ENCODE measurements at places on chromosomes 11 and 22.

DNA sequence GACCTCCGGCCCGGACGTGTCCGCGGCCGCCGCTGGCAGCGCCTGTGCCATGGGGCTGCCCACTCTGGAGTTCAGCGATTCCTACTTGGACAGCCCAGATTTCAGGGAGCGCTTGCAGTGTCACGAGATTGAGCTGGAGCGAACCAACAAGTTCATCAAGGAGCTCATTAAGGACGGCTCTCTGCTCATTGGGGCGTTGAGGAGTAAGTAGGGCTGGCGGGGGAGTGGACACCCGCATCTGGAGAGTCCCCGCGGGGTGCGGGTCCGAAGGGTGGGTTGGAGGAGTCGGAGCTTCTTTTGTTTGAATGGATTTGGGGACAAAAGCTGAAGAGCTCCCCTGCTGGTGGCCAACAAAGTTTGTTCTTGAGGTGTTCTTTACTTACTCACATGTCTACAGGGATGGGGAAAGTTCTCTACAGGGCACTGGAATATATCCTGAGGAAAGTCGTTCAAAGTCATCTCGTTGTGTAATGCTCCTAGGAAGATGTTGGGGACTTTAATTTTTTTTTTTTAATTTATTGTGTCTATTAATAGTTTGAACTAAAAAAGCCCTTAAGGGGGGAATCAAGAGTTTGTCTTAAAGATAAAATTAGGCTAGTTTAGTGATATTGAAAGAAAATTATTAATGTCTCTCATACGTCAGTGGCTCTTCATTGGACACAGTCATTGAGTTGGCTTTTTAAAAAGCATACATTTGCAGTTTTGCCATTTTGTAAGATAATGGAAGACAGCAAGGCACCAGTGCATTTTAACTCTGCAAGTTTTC, 725 bp downstream of the ARHGAP42 start:
- DNase-seq = no peak

GRCh38 chr11:110979696-110980095, 265.8 kb upstream of the POU2AF2 start:
- DNase-seq = no peak

- DNase-seq = no peak
Observed at GRCh38 chr11:88042647-88043046, 132.6 kb downstream of the RAB38 start.

- DNase-seq = peak; percentile 34
Observed at GRCh38 chr22:19766511-19767426, 6.2 kb downstream of the TBX1 start.

- DNase-seq = no peak
Observed at GRCh38 chr22:39418696-39419095, 19.1 kb downstream of the TAB1 start.

GRCh38 chr11:47268448-47269001, 1.4 kb upstream of the MADD start:
- DNase-seq = no peak

DNA sequence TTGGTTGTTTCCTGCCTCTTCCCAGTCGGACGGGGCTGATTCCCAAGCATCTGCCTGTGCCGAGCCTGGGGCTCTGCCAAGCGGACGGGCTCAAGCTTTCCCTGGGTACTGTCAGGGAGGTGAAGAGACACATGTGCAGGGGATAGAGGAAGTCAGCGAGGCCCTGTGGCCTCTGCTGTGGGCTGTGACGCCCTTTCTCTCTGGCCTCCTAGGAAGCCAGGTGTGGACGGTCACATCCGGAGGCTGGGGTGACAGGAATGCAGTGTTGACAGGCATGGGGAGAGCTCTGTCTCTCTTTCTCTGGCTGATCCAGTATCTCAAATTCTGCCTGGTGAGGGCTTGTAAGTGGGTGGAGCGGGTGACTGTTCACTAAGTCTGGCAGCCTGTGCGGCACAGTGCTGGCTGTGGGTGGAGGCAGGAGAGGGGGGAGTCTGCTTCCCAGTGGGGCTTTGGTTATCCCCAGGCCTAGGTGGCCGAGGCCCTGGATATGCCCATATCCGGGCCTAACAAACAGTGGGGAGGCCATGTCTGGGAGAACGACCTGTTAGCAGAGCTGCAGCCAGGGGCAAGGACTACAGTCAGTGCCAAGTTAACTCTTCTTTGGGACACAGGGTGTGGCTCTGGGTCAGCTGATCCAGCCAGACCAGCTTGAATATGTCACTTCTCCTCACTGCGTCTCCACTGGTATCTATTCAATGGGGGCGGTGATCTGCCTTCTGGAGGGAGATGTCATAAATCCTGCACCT, 1.9 kb downstream of the KCTD17 start:
- no peak for DNase-seq

GRCh38 chr11:2210366-2211112, 38.9 kb upstream of the TH start:
- no peak for DNase-seq

- no peak for DNase-seq
Observed at GRCh38 chr22:48691431-48691851, 1136.2 kb downstream of the BRD1 start.

DNA sequence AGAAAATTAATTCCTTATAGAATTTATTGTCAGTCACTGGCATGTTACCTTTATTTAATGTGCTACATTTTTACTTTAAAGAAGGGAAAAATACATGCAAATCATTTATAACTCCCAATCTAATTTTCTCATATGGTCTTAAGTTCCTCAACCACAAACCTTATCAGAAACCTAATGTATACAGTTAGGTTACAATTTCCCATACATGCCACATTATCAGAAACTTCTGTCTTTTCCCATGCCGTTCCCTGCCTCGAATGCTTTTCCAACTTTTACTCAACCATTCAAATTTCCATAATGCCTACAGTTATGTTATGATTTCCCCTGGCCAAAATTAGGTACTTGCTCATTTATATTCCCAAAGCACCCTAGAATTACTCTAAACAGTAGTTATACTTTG, 13.5 kb downstream of the RSF1 start:
- DNase-seq = no peak

GRCh38 chr11:41457216-41458014, 2.0 kb downstream of the LRRC4C start:
- DNase-seq = no peak

- no peak for DNase-seq
Observed at GRCh38 chr11:2298795-2299761, 2.6 kb downstream of the C11orf21 start.

GRCh38 chr22:46062971-46063631, 86.1 kb upstream of the WNT7B start:
- no peak for DNase-seq

GRCh38 chr11:86103808-86104207, 34.9 kb upstream of the PICALM start:
- DNase-seq = no peak

DNA sequence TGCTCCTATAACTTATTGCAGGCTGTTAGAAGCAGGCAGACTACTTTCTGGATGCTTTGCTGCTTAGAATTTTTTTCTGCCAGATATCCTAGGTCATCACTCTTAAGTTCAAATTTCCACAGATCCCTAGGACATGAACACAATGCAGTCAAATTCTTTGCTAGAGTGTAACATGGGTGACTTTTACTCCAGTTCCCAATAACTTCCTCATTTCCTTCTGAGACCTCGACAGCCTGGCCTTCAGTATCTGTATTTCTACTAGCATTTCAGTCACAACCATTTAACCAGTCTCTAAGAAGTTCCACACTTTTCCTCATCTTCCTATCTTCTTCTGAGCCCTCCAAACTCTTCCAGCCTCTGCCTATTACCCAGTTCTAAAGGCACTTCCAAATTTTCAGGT, 60.4 kb upstream of the ZBED5 start:
- no peak for DNase-seq
